Eye (tissue), 1 donor: ENCODE measurements at places on chromosomes 6 and 20.

- DNase-seq = no peak
Measured at GRCh38 chr20:10978713-10979112, 304.9 kb upstream of the JAG1 start.

DNA sequence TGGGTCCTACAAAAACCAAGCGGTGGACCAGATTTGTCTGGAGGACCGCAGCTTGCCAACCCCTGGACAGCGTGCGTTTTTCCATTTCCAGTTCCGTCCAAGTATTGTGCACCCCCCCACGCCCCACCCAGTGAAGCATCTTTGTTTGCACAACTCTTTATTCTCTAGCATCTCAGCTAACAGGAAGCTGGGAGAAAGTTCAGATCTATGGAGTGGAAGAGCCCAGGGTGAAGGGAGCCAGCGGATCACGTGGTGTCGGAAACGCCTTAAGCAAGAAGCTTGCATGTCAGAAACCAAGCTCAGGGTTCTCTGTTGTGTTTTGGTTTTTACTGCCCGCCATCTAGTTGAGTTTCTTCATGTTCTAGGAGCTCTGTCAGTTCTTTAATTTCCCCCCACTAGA, 29.9 kb downstream of the ARID1B start:
- no peak for DNase-seq

DNA sequence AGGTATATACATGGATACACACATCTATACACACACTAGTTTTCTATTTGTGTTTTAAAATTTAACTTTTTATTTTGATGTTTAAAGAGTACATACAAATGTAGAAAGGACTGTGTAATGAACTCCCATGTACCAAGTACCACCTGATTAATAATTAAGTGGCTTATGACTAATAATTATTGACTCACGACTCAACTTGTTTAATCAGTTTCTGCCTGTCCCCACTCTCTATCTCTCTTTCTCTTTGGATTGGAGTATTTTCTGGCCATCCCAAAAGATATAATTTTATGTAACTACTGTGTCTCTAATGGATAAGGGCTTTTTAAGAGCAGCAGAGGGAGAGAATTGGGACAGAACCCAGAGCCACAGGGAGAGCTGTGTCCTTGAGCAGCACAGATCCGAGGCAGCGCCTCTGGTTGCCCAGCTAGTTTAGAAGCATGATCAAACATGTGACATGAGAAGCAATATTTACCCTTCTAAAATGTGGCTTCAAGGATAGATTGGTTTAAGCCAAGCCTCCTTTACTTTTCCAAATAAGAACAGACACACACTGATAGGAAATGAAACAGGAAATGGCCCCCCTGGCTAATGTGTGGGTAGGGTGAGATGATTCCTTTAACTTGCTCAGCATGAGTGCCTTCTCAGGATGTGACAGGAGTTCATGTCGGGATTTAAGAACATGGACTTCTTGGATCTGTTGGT, 81.0 kb downstream of the ERMARD start:
- DNase-seq = no peak

GRCh38 chr20:3670945-3671344, 7.7 kb upstream of the GFRA4 start:
- DNase-seq = no peak

DNA sequence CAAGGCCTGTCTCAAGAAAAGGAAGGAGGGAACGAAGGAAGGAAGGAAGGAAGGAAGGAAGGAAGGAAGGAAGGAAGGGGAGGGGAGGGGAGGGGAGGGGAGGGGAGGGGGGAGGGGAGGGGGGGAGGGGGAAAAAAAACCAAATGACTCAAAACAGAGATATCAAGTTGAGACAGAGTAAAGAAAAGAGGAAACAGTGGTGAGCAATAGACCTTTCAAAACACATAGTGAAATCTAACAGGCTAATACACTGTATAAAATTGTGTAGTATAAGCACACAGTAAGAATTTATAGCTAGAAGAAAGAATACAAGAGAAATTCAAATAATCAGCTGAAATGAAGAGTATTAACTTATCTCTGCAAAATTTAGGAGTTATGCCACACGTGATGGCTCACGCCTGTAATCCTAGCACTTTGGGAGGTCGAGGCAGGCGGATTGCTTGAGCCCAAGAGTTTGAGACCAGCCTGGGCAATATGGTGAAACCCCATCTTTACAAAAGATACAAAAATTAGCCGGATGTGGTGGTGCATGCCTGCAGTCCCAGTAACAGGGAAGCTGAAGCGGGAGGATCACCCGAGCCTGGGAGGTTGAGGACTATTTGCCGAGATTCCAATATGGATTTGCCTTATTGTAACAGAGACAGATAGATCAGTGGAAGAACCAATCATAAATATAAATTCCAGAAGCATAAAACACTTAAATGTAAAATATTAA, 123.2 kb downstream of the PRND start:
- DNase-seq = no peak

DNA sequence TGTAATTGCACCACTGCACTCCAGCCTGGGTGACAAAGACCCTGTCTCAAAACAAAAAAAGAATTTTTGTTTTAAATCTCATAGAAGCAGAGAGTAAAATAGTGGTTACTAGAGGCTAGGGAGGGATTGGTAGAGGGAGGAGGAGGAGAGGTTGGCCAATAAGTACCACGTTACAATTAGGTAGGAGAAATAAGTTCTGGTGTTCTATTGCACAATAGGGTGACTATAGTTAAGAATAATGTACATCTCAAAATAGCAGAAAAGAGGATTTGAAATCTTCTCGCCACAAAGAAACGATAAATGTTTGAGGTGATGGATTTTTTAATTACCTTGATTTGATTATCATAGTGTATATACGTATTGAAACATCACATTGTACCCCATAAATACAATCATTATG, 27.1 kb upstream of the TOP1 start:
- DNase-seq = no peak

DNA sequence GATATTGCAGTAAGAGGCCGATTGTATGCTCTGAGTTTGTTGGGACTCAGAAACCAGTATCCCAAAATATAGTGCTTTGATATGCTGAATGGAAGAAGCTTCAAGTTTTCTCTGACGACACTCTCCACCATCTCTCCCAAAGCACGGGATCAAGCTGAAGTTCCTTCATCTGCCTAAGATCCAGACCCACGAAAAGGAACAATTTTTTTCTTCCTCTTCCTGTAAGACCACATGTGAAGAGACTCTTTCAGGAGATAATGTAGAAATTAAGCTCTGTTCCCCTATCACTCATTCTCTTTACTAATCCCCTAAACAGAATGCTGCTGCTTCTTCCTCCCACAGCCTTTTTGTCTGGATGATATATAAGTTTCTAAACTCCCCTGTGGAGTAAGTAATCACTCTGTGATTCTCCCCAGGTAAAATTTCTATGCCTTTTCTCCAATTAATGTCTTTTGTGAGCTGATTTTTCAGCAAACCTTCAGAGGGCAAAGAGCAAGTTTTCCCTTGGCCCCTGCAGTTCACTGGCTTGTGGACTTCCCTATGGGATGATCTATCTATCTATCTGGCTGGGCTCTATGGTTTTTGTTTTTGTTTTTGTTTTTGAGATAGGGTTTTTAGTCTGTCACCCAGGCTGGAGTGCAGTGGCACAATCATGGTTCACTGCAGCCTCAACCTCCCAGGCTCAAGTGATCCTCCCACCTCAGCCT, 13.5 kb upstream of the PNRC1 start:
- DNase-seq = no peak

DNA sequence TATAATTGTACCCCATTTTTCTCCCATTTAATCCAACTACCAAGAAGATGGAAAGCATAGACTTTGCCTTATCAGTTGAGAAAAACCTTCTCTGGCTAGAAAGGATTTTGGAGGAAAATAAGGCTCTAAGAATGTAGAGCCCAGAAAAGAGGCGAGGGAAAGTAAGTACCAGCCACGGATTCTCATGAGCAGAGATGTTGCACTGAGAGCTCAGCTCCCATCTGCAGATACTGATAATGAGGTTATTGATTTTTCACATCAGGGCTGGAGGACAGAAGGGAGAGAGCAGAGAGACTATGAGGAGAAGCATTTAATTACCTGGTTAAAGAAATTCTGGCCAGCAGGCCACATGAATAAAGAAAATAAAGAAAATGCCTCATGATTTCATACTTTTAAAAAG, 104.4 kb upstream of the FAM184A start:
- DNase-seq = peak; percentile 50

- no peak for DNase-seq
Measured at GRCh38 chr6:149921361-149921760, 1.6 kb downstream of the RAET1G start.

- no peak for DNase-seq
Measured at GRCh38 chr6:154350293-154350692, 6.3 kb downstream of the IPCEF1 start.

- no peak for DNase-seq
Measured at GRCh38 chr20:37458761-37459160, 62.3 kb upstream of the NNAT start.

GRCh38 chr6:116408491-116408890, 37.7 kb downstream of the DSE start:
- DNase-seq = no peak

GRCh38 chr6:129292836-129293235, 409.9 kb downstream of the LAMA2 start:
- no peak for DNase-seq

GRCh38 chr20:7352165-7352564, 584.7 kb downstream of the BMP2 start:
- no peak for DNase-seq

DNA sequence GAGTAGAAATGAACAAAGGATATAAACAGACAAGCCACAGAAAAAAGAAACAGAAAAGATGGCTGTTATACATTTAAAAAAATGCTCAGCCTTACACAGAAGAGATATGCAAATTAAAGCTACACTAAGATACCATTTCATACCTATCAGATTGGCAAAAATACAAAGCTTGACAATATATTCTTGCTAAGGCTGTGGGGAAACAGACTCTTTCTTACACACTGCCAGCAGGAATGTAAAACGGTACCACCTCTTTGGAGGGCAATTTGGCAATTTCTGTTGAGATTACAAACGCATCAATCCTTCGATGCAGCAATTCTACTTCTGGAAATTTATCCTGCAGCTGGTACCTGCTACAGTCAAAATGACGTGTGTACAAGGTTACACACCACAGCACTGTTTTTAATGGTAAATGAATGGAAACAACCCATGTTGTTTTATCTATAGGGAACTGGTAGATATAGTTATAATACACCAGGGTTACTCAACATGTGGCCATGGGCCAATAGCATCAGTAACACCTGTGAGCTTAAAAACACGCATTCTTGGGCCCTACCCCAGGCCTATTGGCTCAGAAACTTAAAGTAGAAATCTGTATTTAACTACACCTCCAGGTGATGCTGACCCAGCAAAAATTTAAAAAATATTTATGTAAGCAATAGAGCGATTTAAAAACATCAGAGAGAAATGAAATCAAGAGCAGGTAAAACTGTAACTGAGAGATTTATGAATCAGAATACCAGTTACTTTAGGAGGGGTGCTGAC, 53.3 kb downstream of the TRAM2 start:
- no peak for DNase-seq

DNA sequence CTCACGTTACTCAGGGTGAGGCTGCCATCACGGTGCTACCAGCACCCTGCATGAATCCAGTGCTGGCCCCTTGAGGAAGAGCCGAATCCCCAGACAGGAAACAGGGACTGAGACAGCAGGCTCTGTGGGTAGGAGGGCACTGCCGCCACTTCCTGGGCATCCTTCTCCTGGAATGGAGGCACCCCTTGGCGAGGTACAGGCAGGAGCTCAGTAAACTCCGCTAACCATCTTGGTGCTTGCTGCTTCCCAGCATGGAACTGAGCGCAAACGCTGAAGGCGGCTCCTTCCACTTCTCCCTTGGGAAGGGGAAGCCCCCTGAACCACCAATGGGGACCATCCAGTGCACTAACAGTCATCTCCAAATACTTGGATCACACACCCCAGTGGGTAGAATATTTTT, 13.5 kb upstream of the CCDC167 start:
- DNase-seq = no peak

GRCh38 chr6:113594726-113595125, 262.4 kb upstream of the MARCKS start:
- DNase-seq = no peak

DNA sequence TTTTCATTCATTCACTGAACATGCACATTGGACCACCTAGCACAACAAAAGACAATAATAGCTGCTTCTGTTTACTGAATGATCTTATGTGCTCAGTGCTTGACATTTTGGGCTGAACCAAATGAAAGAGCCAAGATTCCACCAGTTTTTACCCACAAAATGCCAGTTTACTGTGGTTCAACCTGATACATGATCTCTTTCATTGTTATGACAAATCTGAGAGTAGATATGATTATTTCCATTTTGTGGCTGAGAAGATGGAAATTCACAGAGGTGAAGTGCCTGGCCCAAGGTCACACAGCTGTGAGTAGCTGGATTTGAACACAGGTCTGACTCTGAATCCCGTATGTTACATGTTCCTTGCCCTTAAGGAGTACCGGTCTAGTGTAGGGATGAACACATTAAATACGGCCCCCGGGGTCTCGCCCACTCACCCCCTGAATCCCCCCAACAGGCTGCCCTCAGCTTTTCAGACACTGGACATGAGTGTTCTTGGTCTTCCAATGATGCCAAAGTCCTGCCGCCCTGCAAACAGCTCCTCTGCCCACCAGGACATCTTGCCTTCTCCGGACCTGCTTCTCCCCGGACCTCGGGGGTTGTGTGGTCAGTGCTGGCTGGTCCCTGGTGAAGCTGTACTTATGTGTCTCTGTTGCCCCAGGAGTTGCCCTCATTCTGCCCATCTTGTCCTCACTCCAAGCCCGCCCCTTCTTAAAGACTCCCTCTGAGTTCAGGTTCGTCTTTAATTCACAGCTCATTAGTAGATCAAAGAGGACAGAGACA, 58.6 kb upstream of the SLC32A1 start:
- DNase-seq = no peak

GRCh38 chr6:141685416-141685815, 447.3 kb upstream of the GJE1 start:
- no peak for DNase-seq

DNA sequence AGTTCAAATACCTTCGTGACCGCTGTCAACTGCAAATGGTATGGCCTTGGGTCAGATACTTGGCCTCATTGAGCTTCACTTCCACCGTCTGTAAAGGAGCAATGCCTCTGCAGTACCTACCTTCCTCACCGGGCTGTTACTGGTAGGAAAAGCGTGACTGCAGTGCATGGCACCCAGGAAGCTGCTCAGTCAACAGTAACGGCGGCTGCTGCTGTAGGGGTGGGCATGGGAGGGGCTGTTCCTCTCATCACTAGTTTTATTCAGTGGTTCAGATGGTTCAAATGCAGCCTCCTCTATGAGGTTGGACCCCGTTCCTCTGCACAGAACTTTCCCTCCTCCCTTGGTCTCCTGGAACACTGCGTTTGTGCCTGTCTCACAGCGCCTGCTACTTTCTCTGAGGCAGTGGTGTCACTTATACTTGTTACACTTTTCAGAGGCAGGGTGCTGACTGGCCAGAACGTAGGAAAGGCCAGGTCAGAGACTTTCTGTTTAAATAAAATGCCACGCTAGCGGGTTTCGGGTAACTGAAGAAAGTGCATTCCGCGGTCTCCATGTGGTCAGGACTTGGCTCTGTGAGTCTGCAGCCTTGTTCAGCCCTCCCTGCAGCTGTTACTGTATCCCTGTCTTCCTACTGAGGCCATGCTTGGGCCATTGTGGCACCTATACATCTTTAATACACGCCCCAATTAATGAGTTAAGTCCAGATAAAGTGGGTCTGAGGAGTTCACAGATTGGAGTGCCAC, 279.6 kb downstream of the NRN1 start:
- DNase-seq = no peak
